Trophoblast cell (in vitro differentiated cells and primary cell): ENCODE measurements at places on chromosomes 4 and X.

DNA sequence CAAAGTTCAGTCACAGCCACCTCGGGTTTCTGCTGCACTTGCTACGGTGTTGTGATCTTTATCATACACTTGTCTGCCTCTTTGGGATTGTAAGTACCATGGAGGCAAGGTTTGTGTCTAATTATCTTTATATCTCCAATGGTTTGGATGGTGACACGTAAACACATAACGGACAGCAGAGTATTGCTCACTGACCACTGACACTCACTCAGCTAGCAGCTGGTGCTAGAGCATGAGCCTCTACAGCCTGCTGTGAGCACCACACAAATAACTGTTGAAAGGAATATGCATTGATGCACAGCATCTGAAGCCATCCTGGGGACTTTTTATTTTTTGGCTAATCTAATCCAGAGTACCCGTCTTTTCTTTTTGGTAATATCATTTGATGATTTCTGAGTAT, 156.0 kb downstream of the DCLK2 start:
- DNase-seq: no peak

- peak; percentile 31 for DNase-seq
Measured at GRCh38 chrX:116204932-116205331, 34.4 kb downstream of the AGTR2 start.

GRCh38 chrX:26050099-26050498, 88.0 kb upstream of the MAGEB18 start:
- no peak for DNase-seq

GRCh38 chrX:154030266-154030665, 10.6 kb upstream of the IRAK1 start:
- no peak for DNase-seq

DNA sequence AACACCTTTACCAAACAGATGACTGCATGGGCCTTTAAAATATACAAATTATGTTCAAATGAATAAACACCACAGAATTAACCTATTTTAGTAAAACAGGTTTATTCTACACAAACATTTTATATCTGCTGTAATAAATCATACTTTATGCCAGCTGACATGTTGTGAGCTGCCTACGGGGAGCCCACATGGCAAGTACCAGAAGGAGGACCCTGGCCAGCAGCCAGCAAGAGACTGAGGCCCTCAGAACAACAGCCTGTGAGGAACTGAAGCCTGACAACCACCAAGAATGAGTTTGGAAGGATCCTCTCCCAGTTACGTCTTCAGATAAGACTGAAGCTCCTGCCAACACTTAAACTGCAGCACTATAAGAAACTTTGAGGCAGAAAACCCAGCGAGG, 377.0 kb downstream of the PDGFC start:
- DNase-seq: no peak

- no peak for DNase-seq
Measured at GRCh38 chr4:74005528-74005927, 7.1 kb upstream of the CXCL5 start.

GRCh38 chr4:3010577-3010976, 47.2 kb downstream of the GRK4 start:
- DNase-seq: peak; percentile 84

DNA sequence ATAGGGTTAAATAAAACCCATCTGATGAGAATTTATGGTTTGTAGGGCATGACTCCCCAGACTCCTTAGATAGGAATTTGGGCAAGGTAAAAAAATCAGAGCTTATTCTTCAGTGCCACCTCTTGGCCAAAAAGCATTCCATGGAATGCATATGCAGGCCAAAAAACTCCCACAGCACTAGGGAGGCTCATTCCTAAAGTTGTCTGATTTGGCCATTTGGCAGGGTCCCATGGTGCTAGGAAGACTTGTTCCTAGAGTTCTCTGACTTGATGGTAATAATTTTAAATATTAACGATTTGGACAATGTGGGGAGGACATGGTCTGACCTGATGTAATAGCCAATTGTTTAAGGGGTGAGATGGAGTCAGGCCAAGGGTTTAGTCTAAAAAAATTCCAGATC, 93.0 kb downstream of the SPIN4 start:
- DNase-seq: no peak
